Sigmoid colon (tissue), 7 donors: ENCODE measurements at places on chromosomes 7 and 10. TPM values are rescaled to one million over a fixed set of nuclear protein-coding genes. Genes with fewer than 3 reads are reported as not detected.

DNA sequence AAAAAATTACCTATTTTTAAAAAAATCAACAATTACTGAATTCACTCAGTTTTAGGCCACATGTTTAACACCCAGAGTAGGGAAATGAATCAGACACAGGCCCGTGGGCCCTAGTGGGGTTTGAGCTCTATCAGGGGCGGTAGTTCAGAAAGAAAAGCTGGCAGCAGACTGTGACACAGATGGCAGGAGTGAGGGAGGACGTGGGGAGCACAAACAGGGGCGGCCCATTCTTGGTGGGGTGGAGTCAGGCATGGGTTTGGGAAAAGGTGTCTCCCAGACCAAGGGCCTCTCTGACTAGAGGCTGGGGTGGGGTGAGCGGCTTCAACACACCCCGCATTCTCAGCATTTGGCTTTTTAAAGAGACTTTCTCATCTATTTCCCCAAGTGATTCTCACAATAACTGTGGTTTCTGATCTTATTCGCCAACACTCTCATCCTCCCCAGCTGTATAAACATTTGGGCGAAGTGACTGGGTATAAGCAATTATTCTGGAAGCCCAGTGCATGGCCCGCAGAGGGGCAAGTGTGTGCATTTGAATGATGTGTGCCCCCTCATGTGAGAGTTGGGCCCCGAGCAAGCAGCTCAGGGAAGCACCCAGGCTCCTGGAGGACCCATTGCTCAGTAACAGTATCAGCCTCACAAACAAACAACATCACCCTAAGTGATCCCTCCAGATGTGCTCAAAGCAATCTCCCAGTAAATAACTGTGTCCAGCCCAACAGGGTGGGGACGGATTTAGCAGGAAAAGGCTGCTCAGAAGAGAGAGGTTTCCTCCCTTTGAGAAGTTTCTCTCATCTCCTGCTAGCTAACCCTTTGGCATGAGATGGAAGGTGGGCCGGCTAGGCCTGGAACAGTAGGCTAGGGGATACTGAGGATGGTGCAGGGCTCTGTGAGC, 437.6 kb upstream of the ZMIZ1 start:
- DNase-seq: no peak

DNA sequence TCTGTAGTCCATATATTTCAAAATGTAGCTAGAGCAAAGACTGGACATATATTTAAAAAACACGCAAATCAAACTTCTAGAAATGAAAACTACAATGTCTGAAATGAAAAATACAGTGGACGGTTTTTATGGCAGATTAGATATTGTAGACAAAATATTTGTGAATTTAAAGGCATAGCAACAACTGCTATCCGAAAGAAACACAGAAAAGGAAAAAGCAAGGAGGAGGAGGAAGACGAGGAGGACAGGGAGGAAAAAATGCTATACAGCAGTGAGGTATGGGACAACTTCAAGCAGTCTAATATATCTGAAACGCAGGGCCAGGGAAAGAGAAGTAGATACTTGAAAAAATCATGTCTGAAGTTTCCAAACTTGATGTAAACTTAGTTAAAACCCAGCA, 13.3 kb downstream of the WASL start:
- DNase-seq: no peak

DNA sequence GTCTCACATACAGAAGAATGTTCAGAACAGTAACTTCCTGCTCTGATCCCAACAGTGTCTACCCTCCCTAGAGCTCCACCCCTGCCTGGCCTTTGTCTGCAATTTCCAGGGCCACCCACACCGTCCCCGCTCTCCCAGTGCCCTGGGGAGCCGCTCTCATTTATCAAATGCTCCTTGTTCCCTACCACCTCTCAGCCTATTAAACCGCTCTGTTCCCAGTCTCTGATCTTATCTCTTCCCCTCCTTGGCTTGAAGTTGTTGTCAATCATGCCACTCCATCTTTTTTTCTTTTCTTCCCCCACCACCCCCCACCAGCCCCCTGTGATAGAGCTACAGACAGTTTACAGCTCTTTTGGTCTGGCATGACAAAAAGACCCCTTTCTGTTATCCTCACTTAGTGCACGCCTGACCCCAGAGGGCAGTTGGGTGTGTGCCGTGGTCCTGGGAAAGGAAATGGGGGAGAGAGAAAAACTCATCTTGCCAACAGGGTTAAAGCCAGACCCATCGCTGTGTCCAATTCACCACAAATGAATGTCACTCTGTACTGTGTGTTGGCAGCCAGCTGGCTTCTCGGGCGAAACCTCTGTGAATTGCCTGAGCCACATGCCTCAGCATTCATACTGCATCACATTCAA, 28.8 kb upstream of the HECTD2 start:
- DNase-seq: no peak

GRCh38 chr7:55966851-55967250, 2.5 kb downstream of the NIPSNAP2 start:
- DNase-seq: no peak

DNA sequence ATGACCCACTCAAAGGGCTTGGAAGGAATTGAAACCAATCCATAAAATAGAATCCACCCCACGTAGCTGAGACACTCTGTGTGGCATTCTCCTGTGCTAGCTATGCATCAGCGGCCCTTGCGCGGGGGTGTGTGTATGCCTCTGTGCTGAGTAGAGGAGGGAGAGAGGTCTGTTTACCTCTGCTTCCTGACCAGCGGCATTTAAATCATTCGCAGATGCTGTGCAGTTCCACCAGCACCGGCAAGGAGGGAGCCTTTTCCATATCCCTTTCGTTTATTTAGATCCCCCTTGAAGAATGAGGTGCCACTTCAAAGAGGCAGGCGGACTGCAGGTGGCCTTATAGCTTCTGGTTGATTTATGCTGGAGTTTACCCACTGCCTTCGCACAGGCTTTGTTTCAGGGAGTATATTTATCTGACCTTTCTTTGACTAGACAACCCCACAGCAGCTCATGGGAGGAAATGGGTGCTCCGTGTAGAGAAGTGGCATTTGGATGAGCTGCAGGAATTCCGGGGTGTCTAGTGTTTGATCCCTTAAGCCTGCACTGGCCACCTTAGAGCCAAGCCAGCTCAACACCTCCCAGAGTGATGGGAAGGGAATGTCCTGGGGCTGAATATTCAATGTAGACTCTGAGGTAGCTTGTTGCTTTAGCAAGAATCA, 11.4 kb downstream of the C10orf53 start:
- DNase-seq: no peak

GRCh38 chr10:660970-661596, 28.4 kb downstream of the DIP2C start:
- DNase-seq: peak; percentile 68

- no peak for DNase-seq
Observed at GRCh38 chr7:38178695-38179344, 775 bp downstream of the STARD3NL start.

DNA sequence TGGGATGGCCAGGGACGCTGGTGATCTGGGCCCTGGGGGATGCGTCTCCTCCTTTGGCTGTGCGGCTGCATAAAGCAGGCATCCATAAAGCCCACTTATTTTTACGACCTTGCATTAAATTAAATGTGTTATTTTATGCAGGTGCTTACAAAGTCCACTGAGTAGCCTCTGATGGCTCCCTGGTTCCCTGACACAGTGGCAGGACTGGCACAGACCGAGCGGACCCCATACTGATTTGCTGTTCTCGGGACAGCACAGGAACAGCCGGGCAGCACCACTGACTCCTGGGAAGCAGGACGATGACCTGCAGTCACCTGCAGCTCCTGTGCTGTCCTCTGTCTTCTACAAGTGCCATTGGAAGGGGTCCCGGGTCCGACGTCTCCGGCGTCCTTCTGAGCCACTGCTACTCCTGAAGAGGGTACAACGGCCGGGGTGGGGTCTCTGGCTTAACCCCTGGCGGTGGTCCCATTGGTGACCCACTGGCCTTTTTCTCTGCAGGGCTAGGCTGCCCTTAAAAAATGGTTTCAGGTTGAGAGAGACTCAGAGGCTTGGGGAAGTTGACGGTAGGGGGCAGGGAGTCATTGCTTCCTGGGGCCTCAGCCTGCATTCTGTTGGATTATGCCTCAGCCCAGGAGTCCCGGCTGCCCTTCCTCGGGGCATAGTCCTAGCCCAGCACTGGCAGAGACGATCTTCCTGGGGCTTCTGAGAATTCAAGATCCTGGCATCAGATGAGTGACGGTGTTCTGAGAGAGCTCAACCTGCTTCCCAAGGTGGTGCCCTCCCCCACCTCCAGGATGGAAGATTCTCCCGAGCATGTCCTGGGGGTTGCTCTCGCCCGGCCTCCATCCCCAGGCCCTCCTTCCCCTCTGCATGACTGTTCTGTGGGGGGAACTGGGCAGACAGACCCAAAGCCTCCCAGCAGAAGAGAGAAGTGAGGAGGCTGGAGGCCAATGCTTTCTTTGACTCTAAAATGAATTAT, 330.1 kb downstream of the ADARB2 start:
- no peak for DNase-seq

DNA sequence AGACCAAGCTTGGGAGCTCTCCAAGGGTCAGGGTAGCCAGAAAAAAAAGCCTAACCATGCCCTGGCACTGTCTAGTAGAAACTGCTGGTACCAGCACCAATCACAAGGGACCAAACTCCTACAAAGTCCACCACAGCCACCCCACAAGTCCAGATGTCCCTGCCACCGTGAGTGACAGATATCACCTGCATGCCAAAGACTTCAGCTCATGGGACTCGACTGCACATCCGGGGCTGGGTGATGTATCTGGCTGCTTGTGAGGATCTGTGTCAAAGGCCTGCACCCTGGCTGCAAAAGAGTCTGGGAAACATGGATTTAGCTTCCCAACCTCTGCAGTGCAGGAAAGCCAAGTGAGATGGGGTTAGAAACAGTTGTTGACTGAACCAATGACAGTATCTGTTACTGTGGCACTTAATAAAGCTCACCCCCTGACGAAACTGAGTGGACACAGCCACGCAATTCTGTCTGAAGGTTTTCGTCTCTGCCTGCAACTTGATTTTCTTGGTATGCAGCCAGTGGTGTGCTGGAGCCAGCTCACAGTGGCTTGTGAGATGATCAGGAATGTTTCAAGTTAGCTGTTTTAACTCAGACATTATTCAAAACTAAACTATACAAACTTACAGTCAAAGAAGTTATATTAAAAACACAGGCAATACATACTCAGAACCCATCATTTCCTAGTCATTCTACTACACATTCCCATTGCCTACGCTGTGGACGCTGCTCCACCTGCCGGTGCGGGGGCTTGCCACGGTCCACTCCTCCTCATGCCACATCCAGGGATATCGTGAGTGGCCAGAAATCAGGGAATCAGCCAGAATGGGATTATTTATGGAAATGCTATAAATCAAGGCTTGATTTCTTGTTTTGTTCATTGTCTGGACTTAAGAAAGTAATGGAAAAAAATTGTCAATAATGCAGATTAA, 9.2 kb downstream of the ZNF488 start:
- DNase-seq: no peak

- no peak for DNase-seq
Observed at GRCh38 chr10:64571056-64571455, 1049.9 kb downstream of the REEP3 start.

Gene SFRP4
- total RNA-seq: 3.2 TPM

Gene CALCR
- total RNA-seq: not detected

Gene LRMDA
- total RNA-seq: 10.7 TPM

Gene CLDN15
- total RNA-seq: 4.9 TPM

Gene OR2A5
- total RNA-seq: not detected
